ENCODE measurements at places on chromosomes 2 and 18.

DNA sequence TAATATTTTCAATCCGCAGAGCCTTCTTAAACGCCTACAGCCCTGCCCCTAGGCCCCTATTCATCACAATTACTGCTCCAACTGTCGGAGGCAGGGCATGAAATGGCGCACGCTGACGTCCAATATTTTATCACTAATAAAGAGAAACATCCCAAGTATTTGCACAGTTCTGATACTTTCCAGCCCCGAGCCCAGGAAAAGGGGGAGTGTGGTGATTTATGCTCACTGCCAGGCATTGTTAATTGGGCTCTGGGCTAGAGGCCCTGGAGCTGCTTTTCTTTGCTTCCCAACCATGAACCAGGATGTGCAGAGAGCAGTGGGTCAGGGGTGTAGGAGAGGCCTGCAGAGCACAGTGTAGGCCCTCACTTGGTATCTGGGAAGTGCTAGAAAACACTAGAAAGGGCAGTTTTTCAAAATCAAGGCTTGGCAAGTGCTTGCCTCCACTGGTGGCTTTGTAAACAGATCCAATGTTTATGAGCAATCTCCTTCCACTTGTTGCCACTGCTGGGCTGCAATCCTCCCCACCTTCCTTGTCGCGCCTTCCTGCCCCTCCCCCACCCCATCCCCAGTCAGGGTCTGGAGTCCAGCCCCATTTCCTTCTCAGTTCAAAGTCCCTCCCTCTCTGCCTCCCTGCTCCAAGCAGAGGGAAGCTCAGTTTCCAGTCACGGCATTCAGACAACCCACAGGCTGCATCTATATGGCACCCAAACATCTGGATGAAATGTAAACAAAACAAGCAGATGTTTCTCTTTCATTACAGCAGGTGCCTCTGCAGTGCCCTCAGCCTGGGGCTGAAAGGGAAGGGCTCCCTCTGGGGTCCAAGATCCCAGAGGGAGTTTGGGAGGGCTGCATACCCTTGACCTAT lies 83.9 kb upstream of the PKDCC start:
- no peak for DNase-seq

DNA sequence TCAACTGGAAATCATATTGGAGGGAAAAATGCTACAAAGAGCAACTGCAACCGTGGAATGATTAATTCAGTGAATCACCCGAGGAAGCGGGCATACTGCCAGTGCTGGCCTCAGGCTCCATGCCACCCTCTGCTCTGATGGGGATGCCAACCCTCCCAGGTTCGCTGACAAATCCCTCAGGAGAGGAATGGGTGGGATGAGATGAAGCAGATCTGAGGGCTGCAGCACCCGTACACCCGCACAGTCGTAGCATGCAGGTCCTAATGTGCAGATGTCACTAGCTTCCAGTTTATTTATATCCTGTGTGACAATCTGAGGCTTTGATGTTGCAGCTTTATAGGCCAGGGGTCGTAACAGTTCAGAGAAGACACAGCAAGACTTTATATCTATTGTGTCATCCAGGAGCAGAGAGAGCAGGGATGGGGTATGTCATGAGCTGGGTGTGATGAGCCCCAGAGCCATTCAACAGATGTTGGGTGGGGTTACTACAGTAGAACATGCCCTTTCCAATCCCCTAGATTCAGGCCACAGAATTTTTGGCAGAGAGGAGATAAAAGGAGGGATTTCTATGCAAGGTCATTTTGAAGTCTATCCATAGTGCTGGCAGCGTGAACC lies 44.6 kb downstream of the DPP4 start:
- no peak for DNase-seq

GRCh38 chr18:48375150-48375800 lies 33.9 kb downstream of the ZBTB7C start:
- no peak for DNase-seq

DNA sequence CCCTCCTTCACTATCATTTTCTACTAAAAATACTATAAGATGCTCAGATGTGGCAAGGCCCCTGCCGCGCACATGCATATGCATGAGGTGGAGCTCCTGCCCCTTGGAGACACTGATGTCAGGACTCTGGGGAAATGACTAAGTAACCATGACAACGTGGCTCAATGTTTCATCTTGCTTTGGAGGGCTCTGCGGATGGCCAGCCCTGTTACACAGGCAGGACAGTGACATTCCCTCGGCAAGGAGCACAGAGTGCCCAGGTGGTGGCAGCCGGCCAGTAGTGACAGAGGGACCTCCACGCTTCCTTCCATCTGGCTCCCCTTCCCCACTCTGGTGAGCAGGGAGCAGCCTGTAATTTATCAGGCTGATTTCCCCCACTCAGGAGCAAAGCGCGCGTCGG lies 364.1 kb downstream of the SS18 start:
- no peak for DNase-seq

GRCh38 chr2:178269438-178270224 lies 75.3 kb downstream of the OSBPL6 start:
- no peak for DNase-seq

DNA sequence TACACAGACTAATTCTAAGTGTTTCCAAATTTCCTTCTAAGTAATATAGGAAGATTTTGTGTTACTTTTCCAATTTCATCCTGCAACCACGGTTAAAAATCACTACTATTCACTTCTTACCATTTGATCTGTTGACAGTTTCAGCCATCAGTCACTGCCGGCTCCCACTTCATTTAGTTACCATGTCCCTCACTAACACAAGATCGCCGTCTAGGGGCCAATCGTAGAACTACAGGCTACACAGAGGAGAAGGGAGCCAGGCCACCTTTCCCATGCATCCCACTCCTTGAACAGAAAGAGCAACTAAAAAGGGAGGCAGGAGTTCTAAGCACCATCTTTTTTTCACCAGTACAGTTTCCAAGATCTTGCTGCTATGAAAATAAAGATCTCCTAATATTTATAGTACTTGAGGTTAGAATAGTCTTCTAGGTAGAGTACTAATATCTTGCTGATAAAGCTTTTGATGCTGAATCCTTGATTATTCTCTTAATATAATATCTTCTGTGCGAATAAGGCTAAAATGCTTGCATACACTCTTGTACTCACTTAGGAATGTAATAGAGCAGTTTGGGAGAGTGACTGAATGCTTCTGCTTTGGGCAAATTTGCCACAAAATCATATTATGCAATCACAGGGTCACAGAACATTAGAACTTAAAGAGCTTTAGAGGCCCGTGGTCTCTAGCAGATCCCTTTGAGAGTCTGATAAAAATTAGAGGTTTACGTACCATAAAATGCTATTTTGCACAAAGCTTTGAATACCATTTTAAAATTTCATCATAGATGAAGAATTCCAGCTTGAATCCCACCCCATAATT lies 39.5 kb upstream of the CYP1B1 start:
- peak; percentile 84 for DNase-seq

GRCh38 chr2:102181919-102182635 lies 4.7 kb upstream of the IL1RL2 start:
- no peak for DNase-seq

- no peak for DNase-seq
Observed at GRCh38 chr2:171210216-171210863, 49.6 kb upstream of the TLK1 start.

GRCh38 chr2:41972819-41973218 lies 75.0 kb upstream of the PKDCC start:
- no peak for DNase-seq

DNA sequence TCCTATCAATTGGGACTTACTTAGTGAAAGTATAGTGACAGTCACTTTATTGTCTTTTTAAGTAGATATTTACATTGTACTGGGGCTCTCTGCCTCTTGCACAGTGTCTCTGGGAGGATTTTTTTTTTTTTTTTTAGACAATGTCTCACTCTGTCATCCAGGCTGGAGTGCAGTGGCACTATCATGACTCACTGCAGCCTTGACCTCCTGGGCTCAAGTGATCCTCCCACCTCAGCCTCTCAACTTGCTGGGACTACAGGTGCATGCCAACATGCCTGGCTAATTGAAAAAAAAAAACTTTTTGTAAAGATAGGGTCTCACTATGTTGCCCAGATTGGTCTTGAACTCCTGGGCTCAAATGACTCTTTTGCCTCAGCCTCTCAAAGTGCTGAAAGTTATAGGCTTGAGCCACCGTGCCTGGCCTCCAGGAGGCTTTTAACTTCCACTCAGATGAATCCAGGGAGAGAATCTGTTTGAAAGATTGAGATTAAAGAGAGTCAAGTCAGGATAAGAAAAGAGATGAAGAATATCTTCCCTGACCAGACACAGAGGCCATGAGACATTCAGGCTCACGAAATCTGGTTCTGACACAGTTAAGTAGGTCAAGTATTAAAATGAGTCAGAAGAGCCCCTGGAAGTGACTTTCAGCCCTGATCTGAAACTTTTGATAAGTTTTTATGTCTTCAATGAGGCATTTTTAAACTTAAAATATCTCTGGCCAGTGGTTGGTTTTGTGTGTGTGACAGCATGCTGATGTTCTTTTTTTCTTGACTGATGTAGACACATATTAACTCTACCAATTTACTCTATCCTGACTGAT lies 18.3 kb downstream of the ARHGEF33 start:
- no peak for DNase-seq

DNA sequence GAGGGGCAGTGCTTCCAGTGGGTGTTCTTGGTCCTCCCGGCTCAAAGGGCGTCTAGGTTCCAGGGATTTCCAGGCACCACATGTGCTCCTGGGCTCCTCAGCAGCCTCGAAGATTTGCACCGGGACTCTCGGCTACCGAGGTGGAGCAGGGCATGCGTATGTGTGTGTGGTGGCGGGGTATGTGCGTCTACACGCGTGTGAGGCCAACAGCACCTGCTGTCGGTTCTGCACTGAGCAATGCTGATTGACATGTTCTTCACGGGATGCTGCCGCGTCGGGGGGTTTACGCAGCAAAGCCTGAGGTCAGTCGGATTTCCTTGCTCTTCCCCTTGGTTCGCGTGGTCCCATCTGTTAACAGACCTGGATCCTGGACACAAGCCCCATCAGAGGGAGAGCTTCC lies 119.8 kb downstream of the NDUFA10 start:
- no peak for DNase-seq

DNA sequence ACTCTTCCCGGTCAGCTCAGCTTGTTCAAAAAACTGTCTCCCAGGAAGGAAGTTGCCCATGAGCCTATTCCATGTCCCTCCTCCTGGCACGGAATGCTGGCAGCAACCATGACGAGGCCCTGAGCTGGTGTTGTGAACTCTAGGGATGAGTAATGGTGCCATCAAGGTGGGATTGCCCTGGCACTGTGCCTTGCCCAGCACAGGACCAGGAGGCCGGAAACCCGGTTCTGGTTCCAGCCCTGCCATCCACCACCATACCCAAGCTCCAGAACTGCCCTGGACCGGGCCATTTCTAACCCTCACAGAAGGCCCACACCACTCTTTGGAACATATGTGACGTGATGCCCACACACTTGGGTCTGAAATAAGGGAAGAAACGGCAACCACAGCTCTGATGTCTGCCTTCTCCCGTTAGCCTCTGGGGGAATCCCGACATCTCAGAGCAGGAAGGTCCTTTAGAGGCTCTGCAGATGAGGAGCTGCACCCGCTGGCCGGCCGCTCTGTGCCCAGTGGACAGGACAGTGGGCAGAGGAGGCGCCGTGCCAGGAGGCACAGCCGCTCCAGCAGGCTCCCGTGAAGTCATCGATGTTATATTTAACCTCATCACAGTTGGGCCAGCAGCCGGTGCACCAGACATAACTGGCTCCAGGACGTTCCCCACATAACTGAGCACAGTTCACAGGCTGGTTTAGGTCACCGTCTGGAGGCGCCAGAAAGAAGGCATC lies 462.1 kb upstream of the ID2 start:
- DNase-seq = no peak

DNA sequence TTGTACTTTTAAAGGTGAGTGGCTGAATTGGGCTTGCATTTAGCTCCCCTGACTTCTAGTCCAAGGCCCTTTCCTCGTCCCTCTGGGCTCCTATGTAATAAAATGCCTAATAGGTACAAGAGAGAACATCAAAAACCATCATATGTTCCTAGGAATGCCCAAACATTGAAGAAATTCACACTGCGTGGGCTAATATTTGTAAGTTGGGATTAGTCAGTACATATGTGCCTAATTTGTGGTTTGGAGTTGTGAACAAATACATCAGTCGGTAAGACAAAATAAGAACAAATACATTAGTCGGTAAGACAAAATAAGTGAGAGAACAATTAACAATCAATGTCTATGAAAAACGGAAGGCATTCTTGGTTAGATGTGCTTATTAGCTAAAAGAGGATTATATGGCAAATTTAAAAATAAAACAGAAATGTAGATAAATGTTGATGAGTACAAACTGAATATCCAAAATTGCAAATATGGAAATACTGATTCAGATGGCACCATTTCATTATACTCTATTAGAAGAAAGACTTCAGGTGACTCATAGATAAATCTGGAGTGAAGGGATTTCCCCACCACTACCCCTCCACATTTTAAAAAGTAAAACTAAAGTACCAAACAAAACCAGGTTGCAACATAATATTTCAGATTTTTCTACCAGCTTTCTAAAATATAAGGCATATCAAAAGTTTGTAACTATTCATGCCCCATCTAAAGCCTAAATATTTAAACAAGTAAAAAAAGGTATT lies 325.4 kb downstream of the ZEB2 start:
- DNase-seq = no peak

DNA sequence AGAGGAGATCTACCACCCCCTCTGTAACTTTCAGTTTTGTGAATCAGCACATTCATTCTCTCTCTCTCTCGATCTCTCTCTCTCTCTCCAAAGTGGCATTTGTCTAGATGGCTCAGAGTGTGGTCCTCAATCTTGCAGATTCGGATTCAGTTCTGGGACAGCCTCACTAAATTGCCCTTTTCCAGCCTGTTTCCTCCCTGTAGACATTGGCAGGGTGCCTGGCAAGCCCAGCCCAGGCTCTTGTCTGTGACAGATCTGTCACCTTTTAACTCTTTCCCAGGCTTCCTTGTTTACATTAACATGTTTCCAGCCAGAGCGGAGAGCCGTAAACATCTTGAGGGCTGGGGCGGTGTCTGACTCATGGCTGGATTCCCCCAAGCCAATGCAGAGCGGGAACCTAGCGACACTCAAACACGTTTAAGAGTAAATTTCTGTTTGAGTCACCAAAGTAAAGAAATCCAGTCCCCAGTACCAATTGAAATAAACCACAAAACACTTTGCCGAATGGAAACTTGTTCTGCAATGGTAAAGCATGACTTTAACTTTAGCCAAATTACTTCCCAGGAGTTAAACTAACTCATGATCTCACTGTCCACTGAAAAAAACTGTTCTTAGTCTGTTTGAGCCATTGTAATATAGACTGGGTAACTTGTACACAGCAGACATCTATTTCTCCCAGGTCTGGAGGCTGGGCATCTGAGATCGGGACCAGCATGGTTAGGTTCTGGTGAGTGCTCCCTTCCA lies 6.6 kb upstream of the CYP27C1 start:
- DNase-seq = no peak

GRCh38 chr2:213429516-213429915 lies 145.3 kb downstream of the SPAG16 start:
- DNase-seq = no peak

DNA sequence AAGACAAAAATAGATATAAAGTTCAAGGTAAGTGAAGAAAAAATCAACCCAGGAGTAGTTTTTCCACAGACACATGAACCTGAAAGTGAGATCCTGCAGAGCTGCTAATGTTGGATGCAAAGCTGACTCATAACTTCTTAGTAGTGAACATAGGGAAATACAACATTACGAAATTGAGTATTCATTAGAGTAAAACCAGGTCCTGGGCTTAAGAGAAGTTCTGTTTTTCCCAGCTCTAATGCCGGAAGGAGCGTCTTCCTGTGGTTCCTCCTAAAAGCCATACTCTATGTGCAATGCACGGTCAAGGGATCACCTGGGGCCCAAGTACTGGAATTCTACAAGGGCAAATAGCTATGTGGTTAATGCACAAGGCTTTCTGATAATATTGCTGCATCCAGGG lies 141.7 kb downstream of the RBMS1 start:
- DNase-seq = no peak

- DNase-seq = no peak
Observed at GRCh38 chr2:8511868-8512612, 169.8 kb upstream of the ID2 start.

GRCh38 chr2:64649013-64649484 lies 4.7 kb downstream of the SERTAD2 start:
- DNase-seq = no peak

All from activated naive CD4-positive, alpha-beta T cell treated with anti-CD3 and anti-CD28 coated beads, Interleukin-2, amount 10 ng/mL, durations not matched to agents 7 days and 5 days (primary cell).